Right lobe of liver (tissue), 6 donors: ENCODE measurements at places on chromosomes 1 and 21. TPM values are rescaled to one million over a fixed set of nuclear protein-coding genes. Genes with fewer than 3 reads are reported as not detected.

- DNase-seq = no peak
Observed at GRCh38 chr21:30072496-30072895, 94.1 kb downstream of the CLDN17 start.

- DNase-seq = no peak
Observed at GRCh38 chr1:179310291-179310690, 16.7 kb downstream of the SOAT1 start.

GRCh38 chr21:28671549-28672195 lies 321.0 kb downstream of the LTN1 start:
- DNase-seq = no peak

- peak; percentile 70 for DNase-seq
Observed at GRCh38 chr1:78237364-78237916, 191.7 kb downstream of the GIPC2 start.

GRCh38 chr1:85824066-85824840 lies 116.0 kb upstream of the ZNHIT6 start:
- DNase-seq = no peak

DNA sequence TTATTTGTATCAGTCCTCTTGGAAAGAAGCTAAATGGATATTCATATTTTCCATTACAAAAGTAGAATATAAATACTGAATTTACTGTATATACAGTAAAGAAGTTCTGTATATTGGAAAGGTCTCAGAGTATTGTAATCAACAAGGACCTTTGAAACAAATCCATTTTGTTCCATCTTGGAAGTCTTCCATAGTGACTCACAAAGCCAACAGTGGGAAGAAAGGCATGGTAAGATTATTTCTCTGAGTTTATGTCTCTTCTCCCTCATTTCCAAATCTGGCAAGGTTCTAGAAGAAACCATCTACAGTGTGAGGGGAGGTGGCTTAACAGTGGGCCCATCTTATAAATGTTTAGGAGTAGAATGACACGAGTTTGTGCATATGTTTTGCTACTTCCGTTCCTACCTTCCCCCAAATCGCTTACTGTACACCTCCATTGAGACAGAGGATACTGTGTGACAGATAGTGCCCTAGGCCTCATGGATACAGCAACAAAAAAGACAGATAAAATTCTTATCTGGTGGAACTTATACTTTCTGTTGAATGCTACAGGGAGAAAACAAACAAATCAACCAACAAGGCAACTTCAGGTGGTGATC lies 22.1 kb upstream of the SSX2IP start:
- DNase-seq = no peak

GRCh38 chr1:159580340-159580739 lies 7.3 kb upstream of the APCS start:
- DNase-seq = no peak

DNA sequence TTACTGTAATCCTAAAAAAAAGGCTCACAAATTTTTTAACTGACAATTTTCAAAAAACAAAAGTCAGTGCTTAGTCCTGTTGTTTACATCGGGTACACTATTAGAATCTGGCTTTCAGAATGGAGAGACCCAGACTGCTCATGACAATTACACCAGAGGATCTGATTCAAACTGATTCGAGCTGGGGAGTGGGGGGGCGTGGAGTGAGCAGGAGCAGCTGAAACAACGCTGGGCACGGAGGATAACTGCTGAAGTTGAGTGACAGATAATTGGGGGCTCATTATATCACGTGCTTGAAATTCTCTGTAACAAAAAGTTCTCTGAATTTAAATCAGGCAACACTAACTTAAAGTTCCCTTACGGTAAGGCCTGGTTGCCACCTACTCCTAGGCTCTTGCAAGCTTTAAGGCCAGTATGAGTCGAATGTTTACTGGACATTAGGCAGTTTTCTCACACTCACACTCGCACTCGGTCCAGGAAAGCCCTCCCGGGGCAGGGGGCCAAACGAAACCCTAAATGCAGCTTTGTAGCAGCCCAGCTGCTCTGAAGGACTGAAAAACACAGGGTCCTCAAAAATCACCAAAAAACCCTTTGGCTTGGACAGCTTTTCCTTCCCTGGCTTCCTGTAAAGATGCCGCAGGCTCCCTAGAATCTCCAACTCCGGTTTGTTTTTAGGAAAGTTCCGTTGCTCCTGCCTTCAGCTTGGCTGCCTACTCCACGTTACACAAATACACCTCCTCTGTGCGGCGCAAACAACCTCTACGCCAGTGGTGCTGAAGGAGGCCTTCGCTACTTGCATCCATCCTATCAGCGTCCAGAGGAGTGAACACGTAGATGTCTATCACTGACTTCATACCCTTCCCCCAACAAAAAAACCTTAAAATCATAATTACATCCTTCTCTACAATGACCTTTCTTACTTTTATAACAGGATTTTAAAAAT lies 42.9 kb downstream of the CAPZB start:
- no peak for DNase-seq

- DNase-seq = no peak
Observed at GRCh38 chr1:160710517-160711252, 937 bp downstream of the CD48 start.

DNA sequence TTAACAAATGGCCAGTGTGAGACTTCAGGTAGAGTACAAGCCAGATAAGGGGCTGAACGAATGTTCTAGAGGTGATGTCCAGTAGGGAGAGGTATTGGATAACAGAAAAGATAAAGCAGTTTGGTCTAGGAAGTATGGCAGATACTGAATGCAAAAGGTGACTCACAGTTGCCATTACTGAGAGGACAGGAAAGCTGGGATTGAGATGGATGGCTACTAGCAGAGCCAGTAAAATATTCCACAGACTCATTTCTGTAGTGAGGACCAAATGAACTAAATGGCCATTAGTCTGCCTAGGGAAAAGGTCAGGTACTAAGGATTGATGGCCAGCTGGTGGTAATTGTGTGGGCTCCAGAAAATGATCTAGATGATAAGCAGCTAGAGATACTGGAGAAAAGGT lies 11.5 kb downstream of the MACO1 start:
- no peak for DNase-seq

DNA sequence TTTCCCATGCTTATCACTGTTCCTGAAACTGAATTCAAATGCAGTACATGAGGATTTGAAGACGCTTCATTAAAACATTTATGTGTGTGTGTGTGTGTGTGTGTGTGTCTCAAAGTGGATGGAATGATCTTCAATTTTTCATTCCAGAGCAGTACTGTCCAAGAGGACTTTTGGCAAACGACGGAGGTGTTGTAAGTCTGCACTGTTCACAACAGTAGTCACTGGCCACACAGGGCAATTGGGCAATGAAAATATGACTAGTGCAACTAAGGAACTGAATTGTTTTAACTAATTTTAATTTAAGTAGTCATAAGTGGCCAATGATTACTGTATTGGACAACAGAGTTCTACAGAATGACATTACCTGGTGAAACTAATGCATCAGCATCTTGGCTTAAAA lies 5.0 kb downstream of the TAF5L start:
- DNase-seq = no peak

DNA sequence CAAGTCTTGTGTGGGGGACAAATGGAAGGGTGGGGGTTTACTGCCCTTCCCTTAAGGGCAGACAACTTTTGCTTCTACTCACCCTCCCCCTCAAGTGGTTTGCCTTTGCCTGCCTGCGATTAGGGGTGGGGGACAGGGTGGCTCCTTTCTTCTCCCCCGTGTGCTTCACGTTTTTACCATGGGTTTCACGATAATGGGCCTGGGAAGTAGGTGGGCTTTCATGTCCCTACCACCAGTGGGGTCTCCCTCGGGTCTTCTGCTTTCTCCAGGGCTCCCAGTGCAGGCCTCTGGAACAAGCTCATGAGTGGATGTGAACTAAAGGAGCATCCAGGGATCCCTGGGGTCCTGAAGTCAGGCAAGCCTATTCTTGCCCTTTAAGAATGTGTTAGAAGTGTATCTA lies 21.6 kb downstream of the UTP25 start:
- no peak for DNase-seq

DNA sequence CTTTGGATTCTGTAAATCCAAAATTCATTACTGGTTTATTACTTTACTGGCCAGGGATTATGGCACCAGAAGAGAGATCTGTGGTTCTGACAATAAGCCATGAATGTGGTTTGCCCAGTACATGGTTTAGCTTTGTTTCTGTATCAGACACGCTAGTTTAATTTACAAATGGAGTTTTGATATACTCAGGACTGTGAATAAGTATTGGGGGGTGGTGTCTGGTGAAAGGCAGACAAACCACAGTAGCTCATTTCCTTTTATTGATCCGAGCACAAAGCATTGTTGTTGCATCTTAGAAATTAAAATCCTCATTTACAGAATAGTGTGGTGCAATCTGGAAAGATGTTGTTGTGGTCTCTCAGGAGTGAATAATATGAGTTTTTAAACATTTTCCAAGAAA lies 96.0 kb downstream of the ST6GALNAC3 start:
- DNase-seq = no peak

DNA sequence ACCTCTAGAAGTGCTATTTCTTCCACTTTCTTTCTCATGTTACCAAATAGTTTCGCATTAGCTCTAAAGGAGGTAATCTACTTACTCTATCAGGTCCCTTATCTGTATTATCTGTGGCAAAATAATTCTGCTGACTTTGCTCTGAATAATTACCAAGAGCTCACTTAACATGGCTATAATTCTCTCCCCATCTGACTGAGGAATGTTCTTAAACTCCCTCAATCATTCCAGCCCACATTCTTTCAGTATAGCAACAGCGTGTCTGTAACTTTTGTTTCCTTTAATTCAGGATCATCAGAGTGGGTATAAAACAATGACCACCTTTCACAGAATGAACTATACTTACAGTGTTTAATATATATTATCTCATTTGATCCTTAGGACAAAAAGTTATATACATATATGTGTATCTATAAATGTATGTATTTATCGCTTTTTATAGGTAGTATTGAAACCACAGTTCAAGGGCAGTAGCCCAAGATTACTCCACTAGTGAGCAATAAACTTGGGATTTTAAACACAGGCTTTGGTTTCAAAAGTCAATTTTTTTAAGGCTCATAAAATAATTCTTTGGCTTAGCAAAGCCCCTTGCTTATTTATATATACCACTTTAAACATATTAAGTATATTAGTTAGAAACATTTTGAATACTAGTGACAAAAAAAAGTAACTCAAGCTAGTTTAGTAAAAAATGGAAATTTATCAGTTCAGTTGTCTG lies 36.1 kb upstream of the ST6GALNAC3 start:
- DNase-seq = no peak

DNA sequence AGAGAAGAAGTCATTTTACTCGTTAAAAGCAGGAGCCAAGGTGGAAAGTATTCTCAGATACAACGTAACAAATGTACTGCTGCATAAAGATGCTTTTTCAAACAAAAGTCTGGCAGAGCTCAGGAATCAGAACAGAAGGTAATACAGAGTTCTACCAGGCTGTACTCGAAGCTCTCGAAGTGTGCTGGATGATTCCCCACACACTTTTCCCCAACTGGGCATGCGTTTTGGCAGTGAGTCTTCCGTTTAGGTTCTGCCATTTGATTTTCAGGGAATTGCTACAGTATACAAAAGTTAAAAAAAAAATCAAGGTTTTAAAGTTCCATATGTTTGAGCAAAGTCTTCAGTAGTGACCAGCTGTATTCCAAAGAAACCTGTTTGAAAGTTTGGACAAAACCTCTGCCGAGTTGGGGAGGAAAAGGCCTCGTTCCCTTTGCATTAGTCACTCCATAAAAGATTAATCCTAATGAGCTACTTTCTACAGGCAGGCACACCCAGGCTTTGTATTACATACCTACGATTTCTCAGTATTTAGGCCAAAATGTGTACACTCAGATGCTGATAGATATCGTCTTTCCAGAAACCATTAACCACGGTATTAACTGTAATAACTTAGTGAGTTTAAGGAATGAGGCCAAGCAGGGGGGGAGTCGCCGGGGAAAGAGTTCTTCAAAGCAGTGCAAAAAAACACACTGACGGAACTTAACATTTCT lies 477.1 kb downstream of the LMO4 start:
- no peak for DNase-seq

- no peak for DNase-seq
Observed at GRCh38 chr1:112263453-112263852, 132.6 kb upstream of the CTTNBP2NL start.

DNA sequence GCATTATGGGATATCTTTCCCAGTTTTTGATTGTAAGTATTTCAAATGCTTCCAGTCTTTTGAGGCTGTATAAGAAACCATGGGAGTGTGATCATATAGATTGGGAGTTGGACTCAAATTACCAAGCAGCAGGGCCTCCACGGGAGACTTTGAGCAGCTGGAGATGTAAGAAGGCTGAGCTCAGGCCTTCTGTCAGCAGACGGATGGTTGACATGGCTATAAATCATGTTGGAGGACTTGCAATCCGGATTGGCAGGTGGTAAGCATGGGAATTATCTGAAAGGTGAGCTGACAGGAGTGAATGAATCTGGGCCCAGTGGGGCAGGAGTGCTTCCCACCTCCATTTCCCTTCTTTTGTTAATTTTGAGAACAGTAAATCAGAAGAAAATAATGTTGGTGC lies 83.2 kb upstream of the PPM1J start:
- no peak for DNase-seq

DNA sequence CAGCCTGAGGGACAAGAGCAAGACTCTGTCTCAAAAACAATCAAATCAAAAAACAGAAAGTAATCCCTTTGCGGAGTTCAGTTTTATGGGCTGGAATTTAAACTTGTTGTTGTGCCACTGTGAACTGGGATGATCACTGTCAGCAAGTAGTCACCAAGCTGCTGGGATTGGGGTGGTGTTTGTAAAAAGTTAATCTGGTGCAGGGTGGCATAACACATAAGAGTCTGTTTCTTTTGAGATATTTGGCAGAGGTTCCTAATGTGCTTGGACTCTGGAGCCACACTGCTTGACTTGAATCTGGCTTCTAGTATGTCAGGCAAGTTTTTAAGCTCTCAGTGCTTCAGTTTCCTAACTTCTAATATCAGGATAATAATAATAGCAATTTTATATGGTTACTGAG lies 6.6 kb downstream of the CLIC4 start:
- DNase-seq = no peak

GRCh38 chr1:41404308-41404761 lies 43.1 kb downstream of the FOXO6 start:
- DNase-seq = no peak

DNA sequence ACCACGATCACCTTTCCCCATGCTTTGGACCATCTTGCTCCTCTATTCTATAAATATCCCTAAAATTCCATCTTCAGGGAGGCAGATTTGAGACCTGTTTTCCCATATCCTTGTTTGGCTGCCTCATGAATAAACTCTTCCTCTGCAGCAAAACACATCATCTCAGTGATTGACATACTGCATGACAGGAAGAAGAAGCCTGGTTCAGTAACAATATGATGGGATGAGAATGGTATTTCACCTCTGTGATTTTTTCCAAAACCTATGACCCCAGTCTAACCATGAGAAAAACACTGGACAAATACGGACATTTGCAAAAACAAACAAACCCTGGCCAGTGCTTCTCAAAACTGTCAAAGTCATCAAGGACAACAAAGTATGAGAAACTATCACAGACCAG lies 53.8 kb upstream of the ZSWIM5 start:
- no peak for DNase-seq

GRCh38 chr1:56819387-56819899 lies at the start of gene FYB2:
Gene FYB2 (minus strand): TSS chr1:56819404. CDS start chr1:56819290, 114 bp downstream.
- DNase-seq = peak; percentile 71

- DNase-seq = no peak
Observed at GRCh38 chr1:74343216-74343615, 108.0 kb downstream of the TNNI3K start.

- no peak for DNase-seq
Observed at GRCh38 chr1:41607808-41608207, 123.3 kb upstream of the EDN2 start.

NMNAT1 gene
- total RNA-seq = 8.0 TPM

FAAH gene
- total RNA-seq = 34.3 TPM

CYP4A11 gene
- total RNA-seq = 192 TPM

CCDC185 gene
- total RNA-seq = not detected

PLA2G2C gene
- not detected for total RNA-seq

CD247 gene
- total RNA-seq = 0.56 TPM

TDRD5 gene
- not detected for total RNA-seq

IFI16 gene
- total RNA-seq = 15.3 TPM

C2CD2 gene
- total RNA-seq = 8.8 TPM
